ENCODE measurements at places on chromosomes 2 and 18.
A peak's percentile ranks its signal among the peaks of the same experiment; 100 is the strongest.

GRCh38 chr18:31828613-31829012 is 67.9 kb upstream of the SLC25A52 start:
- DNase-seq = no peak

- no peak for DNase-seq
Measured at GRCh38 chr2:160300203-160300602, 100.1 kb upstream of the ITGB6 start.

GRCh38 chr2:189661957-189662321 is 680 bp downstream of the ASNSD1 start:
- DNase-seq = no peak

GRCh38 chr2:191501561-191502168 is 176.3 kb upstream of the NABP1 start:
- DNase-seq = no peak

DNA sequence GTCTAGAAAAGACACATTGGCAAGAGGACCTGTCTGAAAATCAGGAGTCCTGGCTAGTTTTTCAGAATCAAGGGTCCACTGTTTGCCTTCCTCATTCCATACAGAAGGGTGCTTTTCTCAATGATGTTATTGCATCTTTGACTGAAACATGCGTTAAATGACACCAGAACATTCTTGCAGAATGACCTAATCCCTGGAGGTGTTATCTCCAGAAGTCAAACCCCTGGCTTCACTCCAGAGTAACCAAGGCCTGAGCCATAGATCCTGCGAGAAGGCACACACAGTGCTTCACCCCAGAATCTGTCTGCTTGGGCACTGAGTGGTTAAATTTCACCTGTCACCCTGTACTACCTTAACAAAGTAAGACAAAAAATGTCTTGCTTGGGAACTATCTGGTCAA is 1055.2 kb upstream of the FANCL start:
- no peak for DNase-seq

DNA sequence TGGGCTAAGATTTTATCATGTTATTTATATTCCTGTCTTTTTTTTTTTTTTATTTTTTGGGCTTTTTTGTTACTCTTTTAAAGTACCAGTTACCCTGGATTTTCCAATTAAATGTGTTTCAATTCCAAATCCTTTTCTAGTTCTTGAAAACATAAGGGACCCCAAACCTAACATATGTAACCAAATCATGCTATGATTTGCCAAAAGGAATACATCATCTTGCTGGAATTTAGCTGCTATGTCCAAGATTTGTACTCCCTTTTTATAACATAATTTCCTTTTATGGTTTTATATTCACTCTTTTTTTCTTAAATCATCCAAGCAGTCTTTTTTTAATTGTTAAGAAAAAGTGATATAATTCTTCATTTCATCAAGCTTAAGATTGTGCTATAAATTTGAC is 60.9 kb upstream of the DSEL start:
- DNase-seq = no peak

GRCh38 chr2:98589489-98589888 is 18.8 kb downstream of the COA5 start:
- DNase-seq = no peak

GRCh38 chr2:235170536-235171521 is 219.0 kb downstream of the SH3BP4 start:
- DNase-seq = no peak

- no peak for DNase-seq
Measured at GRCh38 chr18:55744206-55744605, 156.2 kb upstream of the TCF4 start.

DNA sequence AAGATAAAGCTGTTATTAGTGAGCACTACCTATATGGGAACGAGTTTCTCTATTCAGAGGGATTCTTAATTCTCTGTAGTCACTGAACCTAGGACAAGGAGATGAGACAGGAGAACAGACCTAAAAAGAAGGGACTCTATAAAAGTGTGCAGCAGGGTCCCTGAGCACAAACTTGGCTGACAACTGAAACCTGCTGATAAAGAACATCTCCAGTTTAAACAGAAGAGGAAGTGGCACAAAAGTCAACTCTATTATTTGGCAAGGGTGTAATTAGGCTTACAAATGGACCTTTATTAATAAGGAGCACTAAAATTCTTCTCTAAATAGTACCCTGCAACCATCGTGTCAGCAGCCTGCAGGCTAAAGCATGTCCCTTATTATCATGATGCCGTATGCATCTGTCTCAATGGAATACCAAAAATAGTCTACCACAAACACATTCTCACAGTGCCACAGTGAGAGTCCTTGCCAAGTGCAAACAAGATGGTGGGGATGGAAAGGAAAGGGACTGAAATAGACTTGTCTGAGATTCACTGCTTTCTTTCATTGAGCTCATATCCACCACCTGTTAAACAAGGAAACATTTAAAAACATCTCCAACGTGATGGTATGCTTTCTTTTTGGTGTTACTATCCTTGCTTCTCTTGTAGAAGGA is 260.2 kb downstream of the INSIG2 start:
- no peak for DNase-seq

- DNase-seq = no peak
Measured at GRCh38 chr18:8882632-8883408, 177.5 kb downstream of the MTCL1 start.

DNA sequence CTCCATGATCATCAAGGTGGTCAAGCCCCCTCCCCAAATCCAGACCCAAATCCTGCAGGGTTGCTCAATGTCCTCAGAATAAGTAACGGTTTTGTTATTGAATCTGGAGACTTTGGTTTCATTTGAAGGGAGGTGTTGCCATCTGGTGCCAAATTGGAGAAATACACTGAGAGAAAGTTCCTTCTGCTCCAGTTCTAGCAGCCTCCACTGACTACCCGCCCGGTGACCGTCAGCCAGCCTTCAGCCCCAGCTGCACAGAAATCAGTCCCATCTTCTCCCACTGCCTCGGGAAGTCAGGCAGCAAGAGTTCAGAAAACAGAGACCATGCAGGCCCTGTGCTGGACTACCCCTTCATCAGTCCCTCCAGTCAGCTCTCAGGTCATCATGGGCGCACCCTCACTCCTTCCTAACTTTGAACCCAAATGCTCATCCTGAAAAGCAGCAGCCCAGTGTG is 38.7 kb downstream of the PKDCC start:
- DNase-seq = no peak

DNA sequence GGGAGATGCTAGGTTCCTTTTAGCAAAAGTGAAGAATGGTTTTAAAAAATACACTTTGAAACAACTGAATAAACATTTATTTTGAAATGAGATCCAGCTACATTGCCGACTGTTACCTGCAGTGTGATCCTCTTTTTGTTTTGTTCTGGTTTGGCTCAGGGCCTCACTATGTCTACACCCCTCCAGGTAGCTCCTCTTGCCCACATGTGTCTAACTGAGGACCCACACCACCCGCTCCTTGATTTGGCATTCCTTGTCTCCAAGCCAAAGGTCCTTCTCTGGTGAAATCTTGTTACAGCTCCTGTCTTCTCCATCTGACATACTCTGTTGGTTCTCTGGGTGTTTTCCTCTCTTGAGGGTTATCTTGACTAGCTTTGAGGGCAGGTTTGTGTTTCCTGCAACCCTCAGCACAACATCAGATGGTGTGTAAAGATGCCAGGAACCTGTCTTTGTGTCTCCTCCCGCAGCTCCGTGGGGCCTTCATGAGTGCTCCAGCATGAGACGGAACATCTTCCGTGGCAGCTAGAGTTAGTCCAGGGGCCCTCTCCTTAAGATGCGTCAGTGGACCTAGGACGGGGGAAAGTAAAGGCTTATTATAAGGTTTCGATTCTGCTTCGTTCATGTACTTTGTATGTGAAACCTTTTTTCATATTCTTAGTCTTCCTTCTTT is 32.1 kb downstream of the MAP4K4 start:
- DNase-seq = peak; percentile 19

DNA sequence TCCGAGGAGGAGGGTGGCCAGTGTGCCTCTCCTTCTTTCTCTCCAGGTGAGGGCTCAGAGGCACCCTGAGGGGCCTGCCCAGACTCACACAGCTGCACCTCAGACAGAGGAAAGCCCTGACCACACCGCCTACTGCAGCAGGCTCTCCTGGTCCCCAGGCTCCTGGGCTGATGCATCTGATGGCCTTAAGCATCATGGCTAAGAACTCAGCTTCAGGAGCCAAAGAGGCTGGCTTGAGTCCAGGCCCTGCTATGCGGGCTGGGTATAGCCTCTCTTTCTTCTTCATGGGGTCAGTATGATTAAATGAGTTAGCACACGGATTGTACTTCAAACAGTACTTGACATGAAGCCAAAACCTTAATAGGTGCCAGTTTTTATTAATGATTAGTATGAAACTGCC is 89.6 kb downstream of the TGFA start:
- DNase-seq = no peak
